ENCODE measurements at places on chromosomes 4 and X. TPM values are rescaled to one million over a fixed set of nuclear protein-coding genes. Genes with fewer than 3 reads are reported as not detected.

Gene MMAA
- total RNA-seq, result 10.1 TPM

Gene MAB21L2
- total RNA-seq, result not detected

Gene TMEM150C
- total RNA-seq, result 4.3 TPM

Gene HELT
- total RNA-seq, result not detected

Gene NR3C2
- 25.0 TPM for total RNA-seq

Gene CXorf49
- total RNA-seq, result not detected

Gene IL9R
- total RNA-seq, result 0.23 TPM

Gene APLN
- total RNA-seq, result 6.9 TPM

Gene ZNF157
- total RNA-seq, result 0.20 TPM

GRCh38 chr4:87121341-87122065 lies 98.9 kb downstream of the KLHL8 start:
- DNase-seq, result no peak

GRCh38 chr4:142354794-142355420 lies 491.2 kb downstream of the INPP4B start:
- DNase-seq, result no peak

DNA sequence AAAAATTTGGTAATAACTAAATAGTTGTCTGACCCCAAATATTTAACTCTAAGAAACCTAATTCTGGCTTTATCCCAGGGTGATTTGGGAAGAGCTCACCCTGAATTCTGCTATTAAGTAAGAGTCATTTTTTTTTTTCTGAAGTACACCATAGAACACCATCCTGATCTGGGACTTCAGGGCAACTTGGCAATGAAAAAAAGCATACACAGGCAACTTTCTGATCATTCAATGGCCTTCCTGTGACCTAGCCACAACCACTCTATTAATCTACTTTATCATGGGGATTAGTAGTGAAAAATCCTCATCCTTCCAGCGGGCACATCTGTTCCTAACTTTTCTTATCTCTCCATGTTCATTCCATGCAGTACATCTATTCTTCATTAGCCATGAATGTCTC lies 333.2 kb upstream of the MAD2L1 start:
- DNase-seq, result peak; percentile 26

- peak; percentile 31 for DNase-seq
Measured at GRCh38 chr4:152109531-152110509, 349.0 kb upstream of the GATB start.

GRCh38 chrX:119602701-119603255 lies 3.4 kb downstream of the NKRF start:
- no peak for DNase-seq

DNA sequence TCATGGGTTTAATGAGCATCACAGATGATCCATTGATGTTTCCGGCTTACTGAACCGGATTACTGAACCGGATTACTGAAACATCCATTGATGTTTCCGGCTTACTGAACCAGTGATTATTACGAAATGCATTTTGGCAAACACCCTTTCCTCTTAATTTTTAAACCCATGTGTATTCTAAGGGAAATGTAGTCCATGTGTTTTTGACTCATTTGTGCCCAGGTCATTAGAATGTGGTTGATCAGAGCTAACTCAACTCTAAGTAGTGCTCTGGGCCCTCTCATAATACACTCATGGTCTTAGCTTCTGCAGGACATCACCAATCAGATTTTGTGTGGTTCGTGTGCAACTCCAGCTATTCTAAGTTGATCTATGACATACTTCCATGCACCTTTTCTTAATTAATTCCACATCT lies 141.6 kb downstream of the SPATA18 start:
- no peak for DNase-seq

GRCh38 chr4:32261196-32261595 lies 1541.0 kb downstream of the PCDH7 start:
- no peak for DNase-seq

DNA sequence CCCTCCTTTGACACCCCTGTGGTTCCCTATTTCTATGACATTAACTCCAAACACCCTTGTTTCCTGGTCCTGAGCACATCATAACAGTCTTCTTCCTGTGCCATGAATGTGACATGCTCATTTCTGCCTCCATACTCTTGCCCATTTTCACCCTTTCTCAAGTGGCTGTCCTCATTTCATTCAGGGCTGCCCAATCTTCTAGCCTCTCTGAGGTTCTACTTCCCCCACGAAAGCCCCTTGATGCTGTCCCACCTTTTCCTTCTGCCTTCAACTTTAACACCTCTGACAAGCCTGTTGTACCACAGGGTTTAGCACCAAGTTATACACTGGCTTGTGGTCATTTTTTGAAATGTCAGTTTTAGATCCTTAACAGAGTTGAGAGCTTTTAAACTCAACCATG lies 136.2 kb upstream of the BOD1L1 start:
- DNase-seq, result no peak

- no peak for DNase-seq
Measured at GRCh38 chrX:149909324-149910177, 19.8 kb upstream of the HSFX4 start.

- DNase-seq, result no peak
Measured at GRCh38 chr4:73902817-73903547, 33.8 kb downstream of the CXCL1 start.

DNA sequence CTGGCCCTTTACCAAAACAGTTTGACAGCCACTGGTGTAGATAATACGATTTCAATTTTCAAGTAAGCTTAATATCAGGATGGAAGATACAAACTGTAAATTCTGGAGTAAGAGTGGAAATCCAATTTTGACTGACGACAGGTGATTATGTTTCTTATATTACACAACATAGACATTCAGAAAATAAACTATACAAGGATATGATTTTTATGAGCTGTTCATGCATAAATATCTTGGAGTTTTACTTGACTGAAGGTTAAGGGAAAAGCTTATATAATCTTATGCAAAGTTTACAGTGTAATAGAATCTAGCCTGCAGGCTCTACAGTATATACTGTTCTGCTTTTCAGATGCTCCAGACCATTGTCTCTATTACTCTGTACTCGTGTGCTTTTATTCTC lies 1672.3 kb downstream of the ARAP2 start:
- DNase-seq, result no peak

DNA sequence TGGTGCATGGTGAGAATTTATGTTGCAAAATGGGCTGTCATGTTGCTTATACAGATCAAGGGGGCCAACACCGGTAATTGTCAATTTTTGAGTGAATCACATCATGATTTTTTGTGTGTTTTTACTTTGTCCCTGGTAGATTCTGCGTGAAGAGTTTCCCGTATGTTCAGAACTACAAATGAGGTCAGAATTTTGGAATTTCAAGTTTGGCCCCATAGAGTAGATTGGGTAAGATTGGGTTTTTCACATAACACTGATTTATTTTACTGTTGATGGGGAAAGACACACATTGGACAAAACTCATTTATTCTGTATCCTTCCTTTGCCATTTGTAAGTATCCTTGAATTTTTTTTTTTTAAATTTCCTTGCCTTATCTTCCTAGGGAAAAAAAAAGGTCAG lies 158.5 kb upstream of the MXRA5 start:
- DNase-seq, result no peak

DNA sequence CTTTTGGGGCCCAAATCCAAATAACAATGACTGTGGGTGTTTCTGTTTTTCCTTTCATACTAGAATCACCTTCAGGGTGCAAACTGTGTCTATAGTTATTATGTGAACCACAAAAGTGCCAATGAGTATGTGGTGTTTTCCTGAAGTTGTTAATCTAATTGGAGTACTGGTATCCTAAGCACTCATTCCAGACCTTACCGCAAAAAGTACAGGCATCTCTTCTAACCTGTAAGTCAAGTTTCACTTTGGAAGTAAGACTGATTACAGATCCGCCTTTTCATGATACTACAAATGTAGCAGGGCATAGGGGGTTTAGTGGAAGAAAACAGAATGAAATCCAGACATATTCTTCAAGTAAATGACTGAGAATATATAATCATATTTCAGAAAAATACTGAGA lies 16.1 kb downstream of the COQ2 start:
- DNase-seq, result no peak

DNA sequence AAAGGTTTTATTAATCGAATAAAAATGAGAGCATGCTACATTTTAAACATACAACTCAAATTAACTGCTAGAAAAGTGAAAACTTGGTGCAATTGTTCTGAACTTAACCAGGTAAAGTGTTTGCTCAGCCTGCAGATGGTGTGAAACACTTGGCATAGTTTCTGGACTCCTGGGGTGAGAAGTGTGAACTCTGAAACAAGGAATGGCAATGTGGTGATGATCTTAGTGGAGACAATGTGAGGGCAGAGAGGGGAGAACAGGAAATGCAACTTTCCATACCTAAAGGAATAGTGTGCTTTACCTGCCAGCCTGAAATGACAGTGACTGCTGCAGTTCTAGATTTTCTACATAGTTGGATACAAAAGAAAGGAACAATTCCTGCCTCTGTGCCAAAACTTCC lies 57.4 kb downstream of the CCSER1 start:
- DNase-seq, result no peak

DNA sequence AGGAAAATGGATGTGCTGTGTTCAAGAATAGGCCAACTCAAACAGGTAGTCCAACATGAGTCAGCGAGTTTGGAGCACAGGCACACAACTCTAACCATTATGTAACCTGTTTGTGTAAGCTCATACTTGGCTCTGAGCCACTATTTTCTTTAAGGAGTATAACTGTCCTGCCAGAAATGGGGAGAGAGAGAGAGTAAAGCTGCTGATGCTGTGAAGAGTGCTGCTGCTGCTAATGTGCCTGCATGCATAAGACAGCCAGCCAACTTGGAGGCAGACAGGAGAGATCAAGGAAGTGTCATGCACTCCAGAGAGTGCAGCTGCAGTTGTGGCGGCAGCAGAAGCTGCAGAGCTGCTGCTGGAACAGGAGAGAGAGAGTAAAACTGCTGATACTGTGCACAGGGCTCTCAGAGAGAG lies 11.7 kb upstream of the STATH start:
- no peak for DNase-seq

DNA sequence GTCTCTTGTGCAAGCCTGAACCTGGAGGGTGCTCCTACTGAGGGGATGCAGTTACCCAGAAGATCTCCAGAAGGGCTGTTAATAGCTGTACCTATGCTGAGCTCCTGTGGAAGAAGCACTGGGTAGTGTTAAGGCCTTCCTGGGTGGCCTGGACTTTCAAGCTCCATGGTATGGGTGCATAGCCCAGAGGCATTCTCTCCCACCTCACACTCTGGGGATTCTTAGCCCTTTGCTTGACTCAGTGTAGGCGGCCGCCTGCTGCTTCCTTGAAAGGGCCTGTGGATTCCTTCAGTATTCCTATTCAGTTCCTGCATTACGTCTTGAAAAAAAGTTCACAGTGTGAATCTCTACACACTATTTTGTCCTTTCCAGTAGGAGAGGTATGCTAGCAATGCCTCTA lies 235.7 kb upstream of the MAGEB16 start:
- no peak for DNase-seq

DNA sequence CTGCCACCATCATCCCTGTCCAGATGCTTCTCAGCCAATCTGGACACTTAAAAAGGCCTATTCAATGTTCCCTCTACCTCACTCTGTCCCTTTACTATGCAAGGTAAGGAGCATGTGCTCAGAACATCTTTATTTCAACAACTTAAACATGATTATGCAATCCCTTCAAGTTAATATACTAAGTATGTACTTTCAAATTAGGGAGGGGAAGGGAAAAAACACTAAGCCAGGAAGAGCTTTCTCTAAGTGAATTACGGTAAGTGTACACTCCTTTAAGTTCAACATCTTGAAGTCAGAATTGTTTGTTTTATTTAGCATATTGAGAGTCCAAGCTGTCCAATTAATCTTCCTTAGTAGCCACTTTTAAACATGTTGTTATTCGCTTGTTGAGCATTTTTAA lies 14.1 kb downstream of the SLC10A7 start:
- DNase-seq, result no peak

- DNase-seq, result no peak
Measured at GRCh38 chr4:181108237-181108636, 1135.0 kb upstream of the TENM3 start.

GRCh38 chrX:50154429-50154828 lies 46.4 kb downstream of the AKAP4 start:
- no peak for DNase-seq

Data from left lung (tissue), 14 donors.